ENCODE measurements at places on chromosomes 6 and 20.

DNA sequence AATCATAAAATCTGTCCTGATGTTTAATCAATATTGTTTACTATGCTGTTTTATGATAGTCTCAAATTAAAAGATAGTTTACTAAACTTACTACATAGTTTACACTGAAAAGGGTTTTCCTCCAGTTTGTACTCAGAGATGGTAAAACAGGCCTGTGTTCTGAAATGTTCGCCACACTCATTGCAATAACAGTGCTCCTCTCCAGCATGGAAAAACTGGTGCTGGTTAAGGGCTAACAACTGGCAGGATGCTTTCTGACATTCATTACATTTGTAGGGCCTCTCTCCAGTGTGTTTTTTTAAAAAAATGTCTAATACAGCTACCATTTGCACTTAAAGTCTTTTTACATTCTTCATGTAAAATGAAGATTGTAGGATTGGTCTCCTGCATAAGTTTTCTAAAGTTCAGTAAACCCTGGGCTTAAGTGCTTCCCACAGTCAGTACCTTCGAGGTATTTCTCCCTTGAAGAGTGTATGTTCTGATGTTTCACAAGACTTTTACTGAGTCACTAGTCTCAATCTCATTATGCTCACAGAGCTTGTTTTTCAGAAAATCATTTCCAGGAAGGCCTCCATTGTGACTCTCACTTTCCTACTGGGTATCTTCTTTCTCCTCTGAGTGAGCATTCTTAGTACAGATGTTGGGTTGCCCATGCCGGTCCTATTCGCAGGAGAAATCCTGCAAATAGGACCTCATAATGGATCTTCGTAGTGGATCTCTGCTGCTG is 8.7 kb upstream of the ZSCAN12 start:
- DNase-seq = no peak

GRCh38 chr6:40504274-40504673 is 82.9 kb downstream of the LRFN2 start:
- no peak for DNase-seq

DNA sequence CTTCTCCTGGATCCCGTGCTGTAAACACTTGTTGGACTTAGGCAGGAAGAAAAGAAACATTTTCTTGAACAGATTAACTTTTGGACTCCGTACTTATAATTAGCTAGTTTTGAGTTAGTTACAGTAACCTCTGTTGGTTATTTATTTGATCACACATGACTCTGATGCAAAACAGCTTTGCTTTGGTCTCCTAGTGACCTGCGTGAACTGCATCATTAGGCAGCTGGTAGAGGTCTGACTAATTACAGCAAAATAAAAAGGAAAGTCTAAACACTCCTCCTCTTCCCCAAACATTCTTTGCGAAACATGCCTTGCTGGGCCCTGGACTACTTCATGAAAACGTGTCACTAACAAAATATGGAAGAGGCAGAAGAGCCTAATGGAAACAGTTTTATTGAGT is 61.1 kb upstream of the ZFP64 start:
- no peak for DNase-seq

- DNase-seq = no peak
Measured at GRCh38 chr20:61391185-61391584, 139.1 kb downstream of the CDH4 start.

GRCh38 chr6:134253681-134254080 is 64.2 kb downstream of the SGK1 start:
- DNase-seq = no peak

- DNase-seq = peak; percentile 30
Measured at GRCh38 chr20:62318400-62319345, 15.9 kb downstream of the ADRM1 start.

DNA sequence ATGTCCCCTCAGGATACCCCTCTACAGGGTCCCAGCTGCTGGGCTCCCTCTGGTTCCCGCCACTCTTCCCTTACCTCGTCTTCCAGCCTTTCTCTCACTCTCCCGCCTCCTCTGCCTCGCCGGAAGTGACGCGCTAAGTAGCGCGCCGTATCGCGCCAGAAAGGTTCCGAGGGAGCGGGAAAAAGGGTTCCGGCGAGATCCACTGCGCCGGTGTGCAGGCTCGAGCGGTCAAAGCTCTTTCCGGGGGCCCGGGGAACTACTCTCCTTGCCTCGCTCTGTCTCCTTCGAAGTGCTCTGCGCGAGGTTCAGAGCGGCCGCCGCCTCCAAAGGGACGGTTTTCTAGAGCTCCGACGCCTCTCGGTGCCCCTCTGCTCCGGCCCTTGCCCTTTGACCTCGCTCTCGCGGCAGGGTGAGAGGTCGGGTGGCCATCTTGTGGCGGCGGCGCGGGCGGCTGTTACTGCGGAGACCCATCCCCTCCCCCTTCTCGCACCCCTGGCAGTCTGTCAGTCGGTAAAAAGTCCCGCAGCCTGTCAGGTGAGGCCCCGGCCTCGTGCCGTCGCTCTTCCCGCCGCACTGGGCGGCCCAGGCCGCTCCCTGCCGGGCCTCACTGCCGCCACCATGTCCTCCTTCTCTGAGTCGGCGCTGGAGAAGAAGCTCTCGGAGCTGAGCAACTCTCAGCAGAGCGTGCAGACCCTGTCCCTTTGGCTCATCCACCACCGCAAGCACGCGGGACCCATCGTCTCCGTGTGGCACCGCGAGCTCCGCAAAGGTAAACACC is at the start of the genes RPRD1B and TTI1:
TSS of gene RPRD1B (plus strand) at position 417 of the 778 bp plus-strand sequence. CDS start at position 619, 202 bp downstream.
TSS of gene TTI1 (minus strand) at position 127 of the 778 bp plus-strand sequence. CDS start 19,640 bp downstream, outside the sequence.
- peak; percentile 89 for DNase-seq

DNA sequence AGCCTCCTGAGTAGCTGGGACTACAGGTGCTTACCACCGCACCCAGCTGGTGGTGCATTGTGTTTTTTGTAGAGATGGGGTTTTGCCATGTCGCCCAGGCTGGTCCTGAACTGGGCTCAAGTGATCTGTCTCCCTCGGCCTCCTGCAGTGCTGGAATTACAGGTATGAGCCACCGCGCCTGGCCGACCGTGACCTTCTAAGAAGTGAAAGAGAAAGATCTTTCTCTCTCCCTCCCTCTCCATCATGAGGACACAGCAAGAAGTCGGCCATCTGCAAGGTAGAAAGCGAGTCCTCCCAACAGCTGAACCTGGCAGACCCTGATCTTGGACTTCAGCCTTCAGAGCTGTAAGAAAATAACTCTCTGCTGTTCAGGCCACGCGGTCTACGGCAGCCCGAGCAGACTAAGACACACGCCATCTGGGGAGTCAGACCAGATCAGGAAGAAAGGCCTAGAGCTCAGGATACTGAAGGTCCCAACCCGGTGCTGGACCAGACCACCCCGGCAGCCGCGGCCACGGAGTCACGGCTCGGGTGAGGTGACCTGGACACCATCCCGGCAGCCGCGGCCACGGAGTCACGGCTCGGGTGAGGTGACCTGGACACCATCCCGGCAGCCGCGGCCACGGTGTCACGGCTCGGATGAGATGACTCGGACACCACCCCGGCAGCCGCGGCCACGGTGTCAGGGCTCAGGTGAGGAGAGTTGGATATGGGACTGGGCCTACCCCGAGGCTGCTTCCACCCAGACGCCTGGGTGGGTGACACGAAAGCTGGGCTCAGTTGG is 9.6 kb downstream of the GMEB2 start:
- DNase-seq = no peak

GRCh38 chr20:63455568-63455859 is 16.9 kb downstream of the KCNQ2 start:
- no peak for DNase-seq

- no peak for DNase-seq
Measured at GRCh38 chr6:51382847-51383246, 564.2 kb downstream of the TFAP2B start.

DNA sequence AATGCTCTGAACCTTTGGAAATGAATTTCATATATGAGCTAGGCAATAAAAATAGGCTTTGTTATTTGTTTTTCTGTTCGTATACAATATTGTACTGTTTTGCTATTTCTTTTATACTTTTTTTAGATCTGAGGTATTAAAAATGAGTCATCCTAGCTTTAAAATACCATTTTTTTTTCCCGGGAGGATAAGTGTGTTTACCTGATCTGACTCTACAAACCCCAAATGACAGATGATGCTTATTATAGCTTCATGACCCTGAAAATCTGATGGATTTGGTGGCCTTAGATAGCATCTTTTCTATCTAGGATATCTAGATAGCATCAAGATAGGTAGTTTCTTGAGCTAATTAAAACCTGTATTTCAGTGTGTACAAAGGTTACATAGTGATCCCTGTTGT is 206.4 kb downstream of the DTNBP1 start:
- no peak for DNase-seq

GRCh38 chr20:20211274-20211987 is 156.5 kb upstream of the INSM1 start:
- no peak for DNase-seq

- no peak for DNase-seq
Measured at GRCh38 chr6:66558189-66558588, 851.2 kb upstream of the EYS start.

All from activated naive CD8-positive, alpha-beta T cell treated with anti-CD3 and anti-CD28 coated beads for 36 hours (primary cell).